ENCODE measurements at places on chromosomes 12 and 14.

- DNase-seq, result no peak
These were observed 988.4 kb downstream of the FLRT2 start for GRCh38 chr14:86518298-86518697.

DNA sequence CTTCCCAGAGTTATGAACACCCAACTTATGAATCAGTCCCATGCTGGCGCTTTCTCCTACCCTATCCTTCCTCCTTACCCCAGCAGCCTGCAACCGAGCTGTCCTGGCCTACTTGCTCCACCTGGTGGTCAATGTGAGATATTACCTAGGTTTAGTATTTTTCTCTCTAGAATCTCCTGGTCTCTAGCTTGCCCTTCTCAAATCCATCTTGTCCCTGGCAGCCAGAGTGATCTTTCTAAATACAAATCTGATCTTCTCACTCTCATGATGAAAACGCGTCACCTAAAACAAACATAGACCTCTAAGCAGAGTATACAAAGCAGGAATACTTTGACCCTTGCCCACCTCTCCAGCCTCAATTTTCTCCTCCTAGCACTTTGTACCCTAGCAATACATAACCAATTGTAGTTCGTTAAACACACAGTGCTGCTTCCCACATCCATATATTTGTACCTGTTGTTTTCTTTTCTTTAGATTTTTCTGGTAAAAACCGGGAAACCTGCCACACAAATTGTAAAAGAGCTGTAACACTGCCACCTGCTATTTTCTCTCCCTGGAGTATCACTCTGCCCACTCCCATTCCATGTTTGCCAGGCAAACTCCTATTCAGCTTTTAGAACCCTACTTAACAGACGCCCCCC is 20.0 kb upstream of the TCP11L2 start:
- DNase-seq, result peak; percentile 66

DNA sequence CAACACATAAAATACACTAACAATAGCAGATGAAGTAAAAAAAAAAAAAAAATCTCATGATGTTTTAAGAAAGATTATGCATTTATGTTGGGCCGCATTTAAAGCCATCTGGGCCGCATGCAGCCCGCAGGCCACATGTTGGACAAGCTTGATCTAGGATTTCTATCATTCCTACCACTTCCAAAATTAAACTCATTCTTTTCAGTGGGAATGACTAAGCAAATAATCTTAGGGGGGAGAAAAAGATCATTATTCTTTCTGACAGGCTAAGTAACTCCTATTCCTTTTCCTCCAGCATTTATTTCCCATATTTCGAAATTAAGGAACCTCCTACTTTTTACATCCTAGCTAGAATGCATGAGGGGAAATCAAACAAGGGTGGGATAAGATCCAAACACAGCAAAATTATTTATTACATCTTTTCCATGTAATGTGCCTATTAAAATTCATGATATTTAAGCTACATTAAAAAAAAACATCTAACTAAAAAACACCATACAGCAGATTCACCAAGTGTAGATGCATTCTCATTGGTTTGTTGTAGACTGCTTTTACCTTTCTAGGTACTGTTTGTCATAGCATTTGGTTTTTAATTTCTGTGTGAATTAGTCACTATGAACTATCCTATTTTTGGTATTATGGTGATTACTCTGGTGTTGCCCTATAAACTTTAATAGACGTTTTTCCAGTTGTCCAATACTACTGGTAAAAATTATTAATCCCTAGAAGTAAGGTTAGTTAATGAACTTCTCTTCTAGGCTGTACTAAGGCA is 76.1 kb downstream of the RASSF8 start:
- DNase-seq, result no peak

- no peak for DNase-seq
These were observed 50.7 kb upstream of the C12orf71 start for GRCh38 chr12:27133022-27133590.

GRCh38 chr12:62194616-62195015 is 65.6 kb upstream of the USP15 start:
- no peak for DNase-seq

DNA sequence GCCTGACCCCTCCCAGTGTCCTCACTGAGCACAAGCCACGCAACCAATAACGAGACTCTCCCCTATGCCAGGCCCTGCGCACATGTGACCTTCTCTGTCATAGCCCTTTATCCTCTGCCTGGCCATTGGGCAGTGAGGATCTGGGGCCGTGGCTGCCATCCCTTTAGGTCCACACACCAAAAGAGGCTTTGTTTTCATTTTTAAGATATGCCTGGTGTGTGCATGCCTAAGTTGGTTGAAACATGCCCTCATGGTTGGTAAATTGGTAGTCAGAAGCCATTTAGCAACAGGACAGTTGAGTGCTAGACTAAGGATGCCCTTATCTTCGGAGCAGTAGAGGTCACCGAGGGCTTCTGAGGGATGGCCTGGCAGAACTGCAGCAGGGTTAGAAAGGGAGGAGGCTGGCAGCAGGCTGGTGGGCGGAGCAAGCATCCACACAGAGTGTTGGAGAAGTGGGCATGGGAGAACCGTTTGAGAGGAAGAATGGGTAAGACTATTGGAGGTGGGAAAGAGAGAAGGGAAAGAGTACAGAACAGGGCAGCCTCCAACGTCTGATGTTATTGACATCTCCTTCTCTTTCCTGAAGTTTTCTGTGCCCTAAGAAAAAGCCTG is 75.1 kb downstream of the SLC24A4 start:
- no peak for DNase-seq

DNA sequence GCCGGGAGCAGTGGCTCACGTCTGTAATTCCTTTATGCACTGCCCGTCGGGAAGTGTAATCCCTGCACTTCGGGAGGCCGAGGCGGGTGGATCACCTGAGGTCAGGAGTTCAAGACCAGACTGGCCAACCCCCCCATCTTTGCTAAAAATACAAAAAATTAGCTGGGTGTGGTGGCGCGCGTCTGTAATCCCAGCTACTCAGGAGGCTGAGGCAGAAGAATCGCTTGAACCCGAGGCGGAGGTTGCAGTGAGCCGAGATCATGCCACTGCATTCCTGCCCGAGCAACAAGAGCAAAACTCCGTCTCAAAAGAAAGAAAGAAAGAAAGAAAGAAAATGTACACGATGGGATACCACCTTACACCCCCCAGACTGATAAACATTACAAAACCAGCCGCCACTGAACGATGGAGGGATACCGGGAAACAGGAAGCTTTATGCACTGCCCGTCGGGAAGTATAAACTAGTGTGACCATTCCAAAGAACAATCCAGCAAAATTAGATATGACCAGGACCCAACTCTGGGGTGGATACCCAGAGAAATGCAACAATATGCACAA is 1.1 kb downstream of the ABCD4 start:
- DNase-seq, result no peak

- no peak for DNase-seq
These were observed 51.9 kb downstream of the SH2B3 start for GRCh38 chr12:111457577-111457976.

- no peak for DNase-seq
These were observed 3.2 kb downstream of the MSI1 start for GRCh38 chr12:120365675-120366340.

DNA sequence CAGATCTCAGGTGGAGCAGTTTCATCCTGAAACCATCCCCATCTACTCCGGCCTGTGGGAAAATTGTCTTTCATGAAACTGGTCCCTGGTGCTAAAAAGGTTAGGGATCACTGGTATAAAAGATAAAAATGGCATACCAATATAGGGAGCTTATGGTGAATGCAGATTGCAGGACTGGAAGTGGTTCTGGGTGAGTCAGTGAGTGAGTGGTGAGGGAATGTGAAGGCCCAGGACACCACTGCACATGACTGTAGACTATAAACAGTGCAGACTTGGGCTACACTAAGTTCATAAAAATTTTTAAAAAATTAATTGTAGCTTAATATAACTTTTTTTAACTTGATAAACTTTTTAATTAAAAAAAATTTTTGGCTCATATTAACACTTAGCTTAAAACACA is 67.0 kb upstream of the RD3L start:
- no peak for DNase-seq

- DNase-seq, result no peak
These were observed 183.8 kb downstream of the ACSS3 start for GRCh38 chr12:81261508-81262207.

DNA sequence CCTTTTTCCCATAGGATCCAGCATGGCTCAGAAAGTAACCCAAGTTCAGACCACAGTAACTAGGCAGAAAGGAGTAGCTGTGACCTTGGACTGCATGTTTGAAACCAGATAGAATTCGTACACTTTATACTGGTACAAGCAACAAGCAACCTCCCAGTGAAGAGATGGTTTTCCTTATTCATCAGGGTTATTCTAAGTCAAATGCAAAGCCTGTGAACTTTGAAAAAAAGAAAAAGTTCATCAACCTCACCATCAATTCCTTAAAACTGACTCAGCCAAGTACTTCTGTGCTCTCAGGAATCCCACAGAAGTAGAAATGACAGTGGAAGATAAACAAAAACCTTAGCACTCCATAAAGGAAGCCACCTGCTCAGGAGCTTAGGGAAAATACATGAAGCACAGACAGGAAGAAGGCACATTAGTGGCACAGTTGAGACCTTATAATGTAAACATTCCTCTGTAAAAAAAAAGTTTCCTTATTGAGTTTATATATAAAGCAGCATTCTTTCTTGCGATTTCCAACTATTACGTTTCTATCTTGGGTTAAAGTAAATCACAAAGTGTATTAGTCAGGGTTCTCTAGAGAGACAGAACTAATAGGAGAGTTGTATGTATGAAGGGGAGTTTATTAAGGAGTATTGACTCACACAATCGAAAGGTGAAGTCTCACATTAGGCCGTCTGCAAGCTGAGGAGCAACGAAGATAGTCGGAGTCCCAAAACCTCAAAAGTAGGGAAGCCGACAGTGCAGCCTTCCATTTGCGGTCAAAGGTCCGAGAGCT is 398.4 kb downstream of the DAD1 start:
- DNase-seq, result no peak

DNA sequence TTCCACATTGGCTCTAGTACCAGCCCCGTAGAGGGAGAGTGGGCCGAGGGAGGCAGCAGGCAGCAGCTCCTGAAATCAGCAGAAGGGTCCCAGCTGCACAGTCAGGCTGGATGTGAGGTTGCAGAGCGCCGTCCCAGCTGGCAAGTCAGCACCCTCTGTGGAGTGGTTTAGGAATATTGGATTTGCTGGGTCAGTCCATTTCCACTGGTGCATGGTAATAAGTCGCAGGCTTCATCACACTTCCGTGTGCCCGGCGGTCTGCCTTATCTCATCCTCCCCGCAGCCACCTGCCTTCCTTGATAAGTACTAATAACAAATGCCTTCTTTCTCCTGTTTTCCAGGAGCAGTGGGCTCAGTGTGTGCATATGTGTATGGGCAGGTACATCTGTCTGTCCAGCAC is 112.9 kb downstream of the TSPAN9 start:
- DNase-seq, result no peak

DNA sequence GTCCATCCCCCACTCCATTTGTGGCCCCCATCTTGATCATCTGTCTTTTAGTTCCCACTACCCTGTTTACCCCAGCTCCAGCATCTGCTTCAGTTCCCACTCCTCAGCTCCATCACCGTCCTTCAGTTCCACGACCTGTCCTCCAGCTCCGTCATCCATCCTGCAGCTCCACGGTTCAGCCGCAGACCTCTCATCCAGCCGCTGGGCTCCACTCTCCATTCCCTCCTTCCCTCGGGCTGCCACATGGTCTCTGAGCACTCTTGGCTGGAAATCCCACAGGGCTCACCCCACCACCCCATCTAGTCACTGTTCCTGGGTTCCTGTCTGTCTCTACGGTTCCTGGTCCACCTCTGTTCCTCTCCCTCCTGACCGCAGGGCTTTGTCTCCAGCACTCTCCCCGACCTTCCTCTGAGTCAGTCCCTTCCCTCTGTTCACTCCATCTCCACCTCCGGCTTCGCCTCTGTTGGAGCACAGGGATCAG is 3.3 kb upstream of the P3H3 start:
- no peak for DNase-seq

GRCh38 chr12:72330301-72330700 is 58.1 kb downstream of the TRHDE start:
- DNase-seq, result no peak

DNA sequence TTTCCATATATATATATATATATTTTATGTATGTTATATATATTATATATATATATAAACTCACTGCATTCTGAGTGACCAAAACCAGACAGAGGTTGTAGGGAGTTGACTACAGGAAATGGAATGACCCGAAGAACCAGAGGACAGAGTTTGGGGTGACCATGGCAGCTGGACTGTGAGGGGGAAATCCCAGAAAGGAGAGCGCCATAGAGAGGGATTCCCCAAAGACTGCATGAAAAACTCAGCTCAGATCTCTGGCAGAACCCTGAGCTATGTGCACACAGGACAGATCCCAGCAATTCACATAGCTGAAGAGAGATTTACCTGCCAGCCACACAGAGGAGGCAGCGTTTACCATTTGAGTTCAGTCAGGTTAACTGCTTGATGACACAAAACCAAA is 19.7 kb upstream of the INF2 start:
- DNase-seq, result no peak

DNA sequence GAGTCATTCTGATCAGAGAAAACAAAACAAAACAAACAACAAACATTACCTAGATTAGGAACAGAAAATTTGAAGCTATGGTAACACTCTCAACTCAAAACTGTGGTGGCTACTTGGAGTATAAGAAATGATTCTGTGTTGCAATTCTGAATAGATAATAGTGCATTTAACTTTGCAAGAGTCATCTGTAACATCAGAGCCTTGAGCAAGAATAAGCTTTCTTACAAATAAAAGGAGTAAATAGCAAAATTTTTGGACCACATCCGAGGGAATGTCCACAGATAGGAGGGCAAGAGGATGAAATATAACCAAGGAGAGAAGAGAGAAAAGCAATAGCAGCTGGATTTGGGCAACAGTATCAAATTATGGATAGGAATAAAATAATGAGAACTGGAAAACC is 1090.6 kb downstream of the SLC6A15 start:
- DNase-seq, result no peak

DNA sequence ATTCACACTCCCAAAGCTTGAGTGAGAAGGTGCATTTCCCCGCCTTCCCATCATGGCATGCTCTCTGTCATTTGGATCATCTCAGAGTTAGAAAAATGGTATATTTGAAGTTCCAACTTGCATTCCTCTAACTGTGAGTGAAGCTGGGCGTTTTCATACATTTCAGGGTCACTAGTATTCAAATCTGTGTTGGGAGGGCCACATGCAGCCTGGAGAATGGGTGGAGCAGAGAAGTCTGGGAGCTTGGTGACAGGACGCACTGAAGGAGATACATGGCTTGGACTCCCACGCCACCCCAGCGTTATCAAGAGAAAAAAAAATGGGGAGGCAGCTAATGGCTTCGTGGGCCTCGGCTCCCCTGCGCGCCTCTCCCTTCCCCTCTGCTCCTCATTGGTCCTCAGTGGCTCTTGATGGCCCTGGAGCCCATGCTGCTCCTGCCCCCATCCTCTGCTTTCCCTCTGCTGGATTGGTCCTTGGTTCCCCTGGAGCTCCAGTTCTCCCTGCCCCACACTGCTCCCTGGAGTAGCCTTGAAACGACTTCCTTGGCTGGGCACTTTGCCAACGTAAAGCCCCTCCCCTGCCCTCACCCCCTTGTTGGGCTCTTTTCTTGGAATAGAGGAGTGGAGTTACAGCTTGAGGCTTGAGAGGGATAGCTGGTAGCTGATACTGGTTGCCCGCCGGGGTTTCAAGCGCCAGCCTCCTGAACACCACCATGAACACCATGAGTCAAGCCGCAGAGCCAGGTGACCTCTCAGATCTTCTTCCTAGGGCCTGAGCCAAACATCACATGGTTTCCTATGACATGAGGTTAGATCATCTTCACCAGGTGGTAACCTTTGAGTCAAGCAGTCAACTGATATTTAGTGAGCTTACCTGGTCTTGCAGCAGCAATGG is 139.6 kb downstream of the PRKCH start:
- peak; percentile 44 for DNase-seq

Data from CD4-positive, alpha-beta T cell treated with Interleukin-15 for 1 hour (primary cell).